ENCODE measurements at places on chromosomes 16 and 17. TPM values are rescaled to one million over a fixed set of nuclear protein-coding genes. Genes with fewer than 3 reads are reported as not detected.

- DNase-seq: no peak
Measured at GRCh38 chr17:36089339-36089865, 541 bp downstream of the CCL3 start.

Gene SYT17
- 2.8 TPM for total RNA-seq

Gene BRIP1
- 0.43 TPM for total RNA-seq

Gene ZFPM1
- total RNA-seq: 4.3 TPM

- DNase-seq: no peak
Measured at GRCh38 chr17:44071198-44071520, 624 bp downstream of the G6PC3 start.

DNA sequence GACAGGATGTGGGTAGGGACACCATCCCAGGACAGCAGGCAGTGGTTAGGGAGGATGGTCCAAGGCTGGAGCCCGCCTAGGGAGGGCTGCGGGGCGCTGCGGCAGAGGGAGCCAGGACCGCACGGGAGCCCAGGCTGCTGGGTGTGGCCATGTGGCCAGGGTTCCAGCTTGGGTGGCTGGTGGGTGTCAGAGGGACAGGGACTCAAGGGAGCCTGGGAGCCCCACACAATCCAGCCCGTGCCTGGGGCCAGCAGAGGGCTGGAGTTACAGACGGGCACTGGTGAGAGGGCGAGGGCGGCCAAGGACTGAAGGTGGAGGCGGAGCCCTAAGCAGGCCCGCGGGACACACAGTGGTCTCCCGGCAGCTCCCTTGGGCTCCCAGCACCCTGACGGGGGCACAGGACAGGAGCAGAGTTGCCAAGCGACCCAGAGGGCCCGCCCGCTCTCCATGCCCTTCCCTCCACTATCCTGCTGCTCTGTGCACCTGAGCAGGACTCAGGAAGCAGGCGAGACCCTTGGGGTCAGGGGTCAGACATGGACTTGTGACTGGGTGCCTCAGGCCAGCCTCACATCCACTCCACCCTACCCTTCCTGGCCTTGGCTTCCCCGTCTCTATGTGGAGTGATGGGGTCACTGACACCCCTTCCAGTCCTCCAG is 7.1 kb downstream of the MRPL28 start:
- no peak for DNase-seq

DNA sequence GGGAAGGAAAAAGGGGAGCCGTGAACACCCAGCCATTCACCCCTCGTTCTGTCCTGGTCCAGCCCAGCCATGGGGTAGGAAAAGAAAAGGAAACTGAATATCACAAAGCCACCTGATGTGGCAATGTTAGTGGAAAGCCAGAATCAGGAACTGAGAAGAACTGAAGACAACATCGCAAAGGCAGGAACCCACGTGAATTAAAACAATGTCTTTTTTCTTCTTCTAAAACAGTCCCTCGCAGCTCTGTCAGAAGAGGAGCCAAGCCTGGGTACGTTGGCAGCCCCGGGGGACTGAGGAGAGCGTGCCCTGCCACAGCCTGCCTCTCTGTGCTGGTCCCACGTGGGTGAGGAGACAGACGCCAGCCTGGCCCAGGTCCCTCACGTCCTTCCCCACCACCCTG is 55.0 kb downstream of the ZNF423 start:
- no peak for DNase-seq

GRCh38 chr17:5545051-5545987 is 39.0 kb downstream of the NLRP1 start:
- no peak for DNase-seq

Gene UNC119
- 12.9 TPM for total RNA-seq

Gene NQO1
- total RNA-seq: 23.5 TPM

All from posterior vena cava (tissue), 2 donors.